ENCODE measurements at places on chromosomes 13 and 19.

GRCh38 chr13:43000676-43001075 is 8.6 kb upstream of the EPSTI1 start:
- no peak for DNase-seq

GRCh38 chr19:17951990-17952976 is 14.6 kb upstream of the KCNN1 start:
- no peak for DNase-seq

- no peak for DNase-seq
These were observed 246.9 kb downstream of the LIG4 start for GRCh38 chr13:107968470-107968869.

DNA sequence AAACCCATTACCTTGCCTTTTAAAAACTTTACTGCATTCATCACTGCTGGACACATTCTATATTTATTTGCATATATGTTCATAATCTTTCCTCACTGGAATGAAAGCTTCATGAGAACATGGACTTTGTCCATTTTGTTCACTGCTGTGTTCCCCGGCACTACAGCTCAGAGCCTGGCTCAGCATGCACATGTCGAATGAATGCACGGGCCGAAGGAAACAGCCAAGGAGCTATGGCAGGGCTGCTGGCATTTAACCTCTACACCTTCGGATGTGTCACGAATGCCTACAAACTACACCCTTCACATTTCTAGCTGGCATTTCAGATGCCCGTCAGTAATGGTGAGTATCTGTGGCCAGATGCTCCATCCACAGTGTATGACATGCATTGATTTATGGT is 7.6 kb downstream of the MTIF3 start:
- no peak for DNase-seq

DNA sequence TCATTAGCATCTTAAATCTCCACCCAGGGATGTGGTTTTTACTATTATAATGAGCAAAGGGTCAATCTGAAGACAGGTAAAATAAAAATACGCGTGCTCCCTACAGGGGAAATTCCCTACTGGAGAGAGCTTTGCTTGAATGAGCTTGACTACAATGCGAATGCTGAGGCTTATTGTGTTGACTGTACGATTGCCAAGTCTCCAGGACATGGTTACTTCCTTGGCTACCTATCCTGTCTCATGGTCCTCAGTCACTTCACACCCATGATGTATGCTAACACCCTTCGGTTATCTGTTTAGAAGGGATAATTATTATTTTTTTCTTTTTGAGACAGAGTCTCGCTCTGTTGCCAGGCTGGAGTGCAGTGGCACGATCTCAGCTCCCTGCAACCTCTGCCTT is 61.7 kb downstream of the ZNF627 start:
- no peak for DNase-seq

- DNase-seq, result no peak
These were observed 9.7 kb upstream of the SLC35E1 start for GRCh38 chr19:16581971-16582343.

- DNase-seq, result no peak
These were observed 209.3 kb downstream of the RGCC start for GRCh38 chr13:41666644-41667043.

GRCh38 chr13:21557995-21558394 is 46.0 kb downstream of the MICU2 start:
- no peak for DNase-seq

GRCh38 chr19:13163609-13164342 is 13.6 kb downstream of the IER2 start:
- DNase-seq, result peak; percentile 48

DNA sequence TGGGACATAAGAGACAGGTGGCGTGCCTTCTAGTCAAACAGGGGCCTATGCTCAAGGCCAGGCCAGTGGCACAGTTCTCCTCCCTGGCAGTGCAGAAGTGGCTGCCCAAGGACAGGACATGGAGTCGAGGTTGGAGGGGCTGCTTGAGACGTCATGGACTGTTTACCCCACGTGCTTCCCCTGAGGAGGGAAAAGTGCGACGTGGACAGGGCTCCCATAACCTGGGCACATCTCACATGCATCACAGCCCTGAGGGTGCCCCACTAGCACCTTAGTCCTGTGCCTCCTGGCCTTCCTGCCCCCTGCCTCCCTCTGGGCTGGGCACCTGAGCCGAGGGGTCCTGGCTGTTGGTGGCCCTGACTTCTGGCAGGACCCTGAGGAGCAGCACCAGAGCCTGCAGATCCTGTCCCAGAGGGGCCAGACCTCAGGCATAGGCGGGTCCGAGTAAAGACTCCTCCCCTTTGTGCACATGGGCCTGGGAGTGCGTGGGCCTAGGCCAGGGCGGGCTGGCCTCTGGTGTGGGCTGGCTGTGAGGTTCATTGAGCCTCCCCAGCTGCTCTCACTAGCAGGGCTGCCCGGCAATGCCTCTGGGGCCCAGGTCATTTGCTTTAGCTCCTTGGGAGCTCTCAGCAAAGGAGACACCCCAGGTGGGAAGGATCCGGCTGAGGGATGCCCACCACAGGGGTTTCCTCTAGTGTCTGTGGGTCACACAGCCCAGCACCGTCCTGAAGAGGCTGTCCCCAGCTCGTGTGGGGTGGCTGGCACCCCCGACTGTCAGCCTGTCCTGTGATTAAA is 65.7 kb downstream of the CEBPG start:
- DNase-seq, result no peak

- no peak for DNase-seq
These were observed 116.4 kb downstream of the TM9SF2 start for GRCh38 chr13:99617474-99618255.

DNA sequence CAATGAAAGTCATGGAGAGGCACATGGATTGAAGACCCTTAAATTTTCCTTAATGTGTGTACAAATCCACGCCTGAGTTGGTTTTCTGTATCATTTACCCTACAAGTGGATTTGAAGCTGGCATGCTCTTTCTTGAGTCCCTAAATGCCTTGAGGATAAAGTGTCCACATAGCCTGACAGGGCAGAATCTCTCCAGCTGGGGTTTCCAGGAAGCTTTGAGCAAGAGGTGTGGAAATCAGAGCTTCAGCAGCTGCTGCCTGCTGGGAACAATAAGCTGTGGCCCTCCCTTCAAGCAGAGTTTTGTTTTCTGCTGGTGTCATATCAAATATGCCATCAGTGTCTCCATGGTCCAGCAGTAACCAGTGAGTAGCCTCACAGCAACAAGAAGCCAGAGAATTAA is 120.3 kb upstream of the SERTM1 start:
- DNase-seq, result no peak

GRCh38 chr19:29002336-29002735 is 210.6 kb downstream of the UQCRFS1 start:
- DNase-seq, result no peak

- no peak for DNase-seq
These were observed 224.4 kb downstream of the TM9SF2 start for GRCh38 chr13:99725644-99726043.

- no peak for DNase-seq
These were observed 1.5 kb downstream of the SBNO2 start for GRCh38 chr19:1172353-1173158.

GRCh38 chr19:48632692-48633147 is 4.5 kb downstream of the DBP start:
- no peak for DNase-seq

GRCh38 chr19:46620716-46621115 is 4.2 kb downstream of the PTGIR start:
- no peak for DNase-seq

GRCh38 chr19:44548736-44549135 is 19.3 kb upstream of the CEACAM20 start:
- no peak for DNase-seq

- DNase-seq, result no peak
These were observed 3.0 kb downstream of the MYCBP2 start for GRCh38 chr13:77323858-77324257.

GRCh38 chr19:805166-805551 is 7.9 kb downstream of the PTBP1 start:
- DNase-seq, result no peak

GRCh38 chr13:35343417-35343816 is 133.1 kb downstream of the MAB21L1 start:
- DNase-seq, result no peak

GRCh38 chr19:58474291-58474996 is 1.7 kb upstream of the ZNF446 start:
- DNase-seq, result no peak

- DNase-seq, result no peak
These were observed 80.0 kb downstream of the ZNF429 start for GRCh38 chr19:21585281-21585890.

DNA sequence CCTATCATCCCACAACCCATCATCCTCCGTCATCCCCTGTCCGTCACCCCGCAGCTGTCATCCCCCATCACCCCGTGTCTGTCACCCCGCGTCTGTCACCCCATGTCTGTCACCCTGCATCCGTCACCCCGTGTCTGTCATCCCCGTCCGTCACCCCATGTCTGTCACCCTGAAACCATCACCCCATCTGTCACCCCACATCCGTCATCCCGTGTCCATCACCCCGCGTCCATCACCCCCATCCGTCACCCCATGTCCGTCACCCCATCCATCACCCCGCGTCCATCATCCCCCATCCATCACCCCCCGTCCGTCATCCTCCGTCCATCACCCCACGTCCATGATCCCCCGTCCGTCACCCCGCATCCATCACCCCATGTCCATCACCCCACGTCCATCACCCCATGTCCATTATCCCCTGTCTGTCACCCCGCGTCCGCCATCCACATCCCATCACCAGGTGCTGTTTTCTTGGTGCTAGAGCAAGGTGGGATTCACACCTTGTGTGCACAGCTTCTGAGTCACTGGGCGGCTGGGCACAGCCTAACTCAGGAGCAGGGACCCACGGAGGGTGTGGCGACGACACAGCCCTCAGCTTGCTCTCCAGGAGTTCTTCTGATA is 24.2 kb downstream of the RASA3 start:
- no peak for DNase-seq

DNA sequence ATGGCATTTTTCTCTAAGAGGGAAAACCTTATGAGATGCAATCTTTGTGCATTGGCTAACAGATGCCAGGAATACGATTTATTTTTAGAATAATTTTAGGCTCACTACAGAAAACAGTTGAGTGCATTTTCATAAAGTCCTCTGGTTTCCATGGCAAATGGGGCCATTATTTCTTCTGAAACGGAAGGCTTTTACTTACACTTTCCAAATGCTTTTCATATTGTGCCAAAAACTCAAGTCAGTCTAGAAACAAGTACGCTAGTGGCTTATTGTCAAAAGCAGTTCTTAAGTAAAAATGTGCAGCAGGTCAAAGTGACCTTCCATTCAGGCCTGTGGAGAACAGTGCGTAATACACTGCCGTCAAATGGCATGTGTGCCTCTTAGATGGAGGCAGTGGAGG is 628.7 kb downstream of the EFNB2 start:
- DNase-seq, result no peak
